ENCODE measurements at places on chromosomes 16 and 17.

DNA sequence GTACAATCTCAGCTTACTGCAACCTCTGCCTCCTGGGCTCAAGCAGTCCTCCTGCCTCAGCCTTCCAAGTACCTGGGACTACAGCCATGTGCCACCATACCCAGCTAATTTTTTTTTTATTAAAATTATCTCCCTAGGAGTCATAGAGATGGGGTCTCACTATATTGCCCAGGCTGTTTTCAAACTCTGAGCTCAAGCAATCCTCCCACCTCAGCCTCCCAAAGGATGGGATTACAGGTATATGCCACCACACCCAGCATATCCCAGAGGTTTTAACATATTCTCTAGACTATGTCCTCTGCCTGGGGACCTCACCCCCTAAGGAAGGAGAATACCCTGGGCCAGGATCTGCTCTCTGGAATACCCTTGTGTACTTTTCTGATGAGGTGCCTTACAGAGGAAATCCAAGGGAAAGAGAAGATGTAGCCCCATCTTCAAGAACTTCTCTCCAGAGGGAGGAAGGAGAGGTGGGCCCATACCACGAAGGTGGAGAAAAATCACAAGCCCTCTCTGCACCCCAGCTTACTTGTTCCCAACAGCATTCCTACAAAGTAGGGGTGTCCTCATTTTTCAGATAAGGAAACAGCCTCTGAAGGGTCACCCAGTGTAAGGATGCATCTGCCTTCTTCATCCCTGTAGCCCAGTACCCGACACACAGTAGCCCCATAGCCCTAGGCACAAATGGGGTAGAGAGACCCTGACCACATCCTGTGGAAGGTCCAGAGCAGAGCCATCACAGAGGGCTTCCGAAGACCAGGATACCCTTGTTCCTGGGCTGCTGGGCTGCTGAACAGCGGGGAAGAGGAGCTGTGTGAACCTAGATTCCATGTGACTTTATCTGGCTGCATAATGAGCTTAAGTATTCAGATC is 151.6 kb downstream of the SOCS1 start:
- no peak for DNase-seq

DNA sequence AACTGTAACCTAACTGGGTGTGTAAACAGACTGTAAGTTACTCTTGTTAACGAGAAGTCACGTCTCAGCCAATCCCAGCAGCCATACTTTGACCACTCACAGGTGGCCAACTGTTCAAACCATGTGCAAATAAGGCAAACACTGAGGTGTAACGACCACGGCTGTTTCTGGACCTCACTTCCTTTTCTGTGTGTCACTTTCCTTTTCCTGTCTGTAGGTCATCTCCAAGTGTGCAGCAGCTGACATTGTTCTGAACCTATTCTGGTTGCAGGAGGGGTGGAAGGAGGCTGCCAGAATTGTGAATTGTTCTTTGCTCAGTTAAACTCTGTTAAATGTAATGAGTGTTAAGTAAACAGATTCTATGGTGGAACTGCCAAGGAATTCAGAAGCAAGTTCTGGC is 627.4 kb downstream of the KCNJ2 start:
- no peak for DNase-seq

GRCh38 chr17:81050645-81051625 is 16.0 kb downstream of the BAIAP2 start:
- DNase-seq = no peak

DNA sequence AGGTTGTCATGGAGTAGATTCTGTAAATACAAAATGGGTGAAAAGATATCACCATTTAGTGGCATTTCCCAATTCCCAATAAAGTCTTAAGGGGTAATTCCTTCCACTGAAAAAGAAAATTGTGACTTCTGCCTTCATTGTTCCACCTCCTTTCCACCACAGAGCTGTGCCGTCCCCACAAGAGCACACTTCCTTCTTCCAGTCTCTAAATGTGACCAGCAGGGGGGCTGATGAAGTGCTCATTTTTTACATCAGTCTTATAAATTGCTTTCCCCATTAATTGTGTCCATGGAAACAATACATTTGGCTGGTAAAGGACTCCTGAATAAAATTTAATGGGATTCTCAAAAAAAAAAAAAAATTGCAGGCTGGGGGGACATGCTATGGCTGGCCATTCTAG is 260.8 kb upstream of the PSMD7 start:
- no peak for DNase-seq

DNA sequence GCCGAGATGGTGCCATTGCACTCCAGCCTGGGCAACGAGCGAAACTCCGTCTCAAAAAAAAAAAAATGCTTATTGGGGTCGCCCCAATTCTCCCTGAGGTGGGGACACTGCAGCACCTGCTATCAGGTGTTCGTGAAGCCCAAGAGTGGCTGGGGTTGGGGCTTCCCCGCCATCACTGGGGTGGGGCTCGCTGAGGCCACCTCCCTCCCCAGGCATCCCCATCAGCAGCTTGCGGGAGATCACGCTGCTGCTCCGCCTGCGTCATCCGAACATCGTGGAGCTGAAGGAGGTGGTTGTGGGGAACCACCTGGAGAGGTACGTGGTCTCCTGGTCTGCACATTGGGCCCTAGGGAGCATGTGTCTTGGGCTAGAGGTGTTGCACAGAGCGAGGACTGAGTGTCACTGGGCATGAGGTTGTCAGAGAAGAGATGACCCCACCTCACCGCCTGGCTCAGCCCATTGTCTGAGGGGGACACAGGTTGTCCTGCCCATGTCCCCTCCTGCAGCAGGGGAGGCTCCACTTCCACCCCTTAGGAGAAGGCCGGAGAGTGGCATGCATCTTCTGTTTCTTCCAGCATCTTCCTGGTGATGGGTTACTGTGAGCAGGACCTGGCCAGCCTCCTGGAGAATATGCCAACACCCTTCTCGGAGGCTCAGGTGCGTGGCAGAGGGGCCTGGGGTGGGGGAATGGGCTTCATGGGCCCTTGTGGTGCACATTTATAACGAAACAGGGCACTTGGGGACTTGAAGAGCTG is 4.9 kb downstream of the CDK10 start:
- no peak for DNase-seq

- no peak for DNase-seq
Observed at GRCh38 chr17:10059684-10060211, 138.7 kb downstream of the GAS7 start.

DNA sequence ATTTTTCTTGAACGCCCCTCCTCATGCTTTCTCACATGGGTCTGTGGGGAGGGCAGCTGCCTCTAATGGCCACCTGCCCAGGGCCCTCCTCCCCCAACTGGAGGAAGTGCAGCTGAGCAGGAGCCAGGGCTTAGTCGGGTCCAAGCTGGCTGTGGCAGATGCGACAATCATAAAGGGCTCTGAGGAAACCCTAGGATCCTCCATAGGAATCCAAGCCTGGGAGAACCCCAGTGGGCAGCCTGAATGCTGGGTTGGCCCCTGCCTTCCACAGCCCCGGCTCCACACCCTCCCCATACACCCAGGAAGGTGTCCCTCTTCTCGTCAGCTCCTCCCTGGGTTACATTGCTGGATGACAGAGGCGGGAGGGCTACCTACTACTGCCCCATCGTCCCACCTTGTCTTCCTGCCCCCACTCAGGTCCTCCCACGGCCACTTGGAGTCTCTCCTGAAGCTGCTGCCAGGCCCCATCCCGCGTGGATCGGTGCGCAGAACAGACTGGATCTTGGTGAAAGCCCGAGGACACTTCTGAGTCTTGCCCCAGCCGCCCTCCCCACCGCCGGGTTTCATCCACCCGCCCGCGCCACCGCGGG is 15.6 kb upstream of the CBFB start:
- DNase-seq = no peak

- DNase-seq = no peak
Observed at GRCh38 chr16:25027781-25028180, 12.6 kb upstream of the ARHGAP17 start.

- no peak for DNase-seq
Observed at GRCh38 chr17:50513495-50513894, 5.3 kb downstream of the MYCBPAP start.

DNA sequence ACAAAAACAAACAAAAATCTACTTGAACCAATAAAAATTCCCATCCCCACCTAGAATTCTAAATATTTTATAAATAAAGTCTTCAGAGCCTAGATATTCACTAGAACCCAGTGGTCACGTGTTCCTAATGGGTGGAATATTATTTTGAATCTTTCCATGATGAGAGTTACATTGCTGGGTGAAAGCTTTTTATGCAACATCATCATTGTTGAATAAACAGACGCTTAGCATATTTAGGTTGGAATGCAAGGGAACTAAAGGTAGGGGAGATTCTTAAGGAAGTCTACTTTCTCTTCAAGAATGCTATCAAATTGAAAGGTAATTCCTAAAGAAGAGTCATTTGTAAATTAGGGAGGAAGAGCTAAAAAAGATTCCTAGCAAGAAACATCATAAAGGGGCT is 723.1 kb downstream of the WWOX start:
- no peak for DNase-seq

- no peak for DNase-seq
Observed at GRCh38 chr16:69610356-69610755, 44.6 kb downstream of the NFAT5 start.

- DNase-seq = no peak
Observed at GRCh38 chr17:50129353-50129727, 620 bp downstream of the SAMD14 start.

GRCh38 chr17:36461330-36462110 is 25.0 kb upstream of the ZNHIT3 start:
- no peak for DNase-seq

DNA sequence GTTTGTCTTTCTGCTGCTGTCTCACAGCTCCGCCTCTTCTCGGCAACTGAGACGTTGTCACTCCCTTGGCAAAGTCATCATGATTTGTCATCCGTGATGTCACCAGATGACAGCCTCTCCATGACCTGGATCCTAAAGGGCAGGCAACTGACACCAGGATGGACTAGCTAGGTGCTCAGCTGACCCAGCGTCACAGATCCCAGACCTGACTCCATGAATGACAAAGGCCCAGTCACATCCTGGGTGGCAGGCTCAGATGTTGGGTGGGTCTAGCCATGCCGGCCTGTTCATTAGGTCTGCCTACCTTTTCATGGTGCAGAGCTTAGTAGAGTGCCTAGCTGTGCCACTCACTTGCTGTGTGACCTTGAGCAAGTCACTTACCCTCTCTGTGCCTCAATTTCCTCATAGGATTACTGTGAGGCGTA is 3.8 kb upstream of the TMEM238L start:
- DNase-seq = no peak

DNA sequence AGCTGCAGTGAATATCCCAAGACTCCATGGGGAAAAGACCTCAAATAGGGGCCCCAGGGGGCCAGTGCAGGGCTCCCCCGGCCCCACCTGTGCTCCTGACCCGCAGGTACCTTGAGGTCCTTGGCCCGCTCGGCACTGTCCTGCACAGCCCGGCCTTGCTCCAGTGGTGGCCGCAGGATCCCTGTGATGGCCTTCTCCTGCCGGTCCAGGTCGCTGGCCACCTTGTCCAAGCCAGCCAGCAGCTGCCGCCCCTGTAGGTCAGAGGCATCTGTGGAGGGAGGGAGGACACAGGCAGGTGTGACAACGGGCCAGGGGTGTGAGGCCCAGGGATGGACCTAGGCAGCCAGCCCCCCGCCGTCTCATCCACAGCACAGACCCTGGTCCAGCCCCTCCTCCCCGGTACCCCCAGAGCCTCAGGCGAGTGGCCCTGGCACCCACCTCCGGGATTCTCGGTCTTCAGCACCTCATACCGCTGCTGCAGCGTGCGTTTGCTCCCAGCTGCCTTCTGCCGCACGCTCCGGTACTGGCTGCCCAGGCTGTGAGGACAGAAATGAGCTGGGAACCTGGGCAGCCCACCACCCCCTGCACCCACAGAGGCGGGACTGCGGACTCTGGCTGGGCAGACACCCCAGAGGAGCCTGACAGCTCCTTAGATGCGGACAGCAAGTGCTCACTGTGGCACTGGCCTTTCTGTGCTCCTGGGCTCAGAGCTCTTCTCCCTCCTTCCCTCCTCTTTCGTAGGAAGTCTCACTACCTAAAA is 43.7 kb downstream of the PPL start:
- DNase-seq = no peak

- DNase-seq = no peak
Observed at GRCh38 chr16:31148281-31148728, 1.6 kb downstream of the PRSS36 start.

DNA sequence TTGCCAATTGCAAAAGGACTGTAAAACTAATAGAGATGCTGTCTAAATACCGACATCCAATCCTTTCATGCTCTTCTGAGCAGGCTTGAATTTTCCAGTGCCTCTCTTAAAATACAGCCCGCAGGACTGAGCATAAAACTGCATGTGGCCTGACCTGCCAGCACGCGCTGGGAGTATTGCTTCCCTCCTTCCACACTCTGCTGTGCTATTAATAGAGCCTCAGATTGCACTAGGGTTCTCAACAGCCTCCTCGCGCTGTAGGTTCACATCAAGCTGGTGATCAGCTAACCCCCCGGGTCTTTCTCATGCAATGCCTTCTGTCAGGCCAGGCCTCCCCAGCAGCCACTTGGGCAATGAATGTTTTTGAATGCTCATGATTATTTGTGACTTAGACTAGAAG is 14.2 kb upstream of the MSI2 start:
- DNase-seq = no peak

GRCh38 chr16:76748461-76749348 is 442.3 kb upstream of the MON1B start:
- no peak for DNase-seq

GRCh38 chr17:73182616-73183310 is 10.1 kb upstream of the COG1 start:
- DNase-seq = no peak

- no peak for DNase-seq
Observed at GRCh38 chr16:27492588-27492979, 57.1 kb downstream of the GTF3C1 start.

- no peak for DNase-seq
Observed at GRCh38 chr17:72710834-72711233, 381.7 kb downstream of the SLC39A11 start.

GRCh38 chr17:31806921-31807320 is 52.1 kb downstream of the COPRS start:
- DNase-seq = no peak

GRCh38 chr16:73063854-73064211 is 15.9 kb upstream of the ZFHX3 start:
- no peak for DNase-seq

- DNase-seq = no peak
Observed at GRCh38 chr17:8867361-8867981, at the start of gene PIK3R6. PIK3R6 (minus strand) TSS chr17:8867674; CDS start chr17:8849794, 17,880 bp downstream.

DNA sequence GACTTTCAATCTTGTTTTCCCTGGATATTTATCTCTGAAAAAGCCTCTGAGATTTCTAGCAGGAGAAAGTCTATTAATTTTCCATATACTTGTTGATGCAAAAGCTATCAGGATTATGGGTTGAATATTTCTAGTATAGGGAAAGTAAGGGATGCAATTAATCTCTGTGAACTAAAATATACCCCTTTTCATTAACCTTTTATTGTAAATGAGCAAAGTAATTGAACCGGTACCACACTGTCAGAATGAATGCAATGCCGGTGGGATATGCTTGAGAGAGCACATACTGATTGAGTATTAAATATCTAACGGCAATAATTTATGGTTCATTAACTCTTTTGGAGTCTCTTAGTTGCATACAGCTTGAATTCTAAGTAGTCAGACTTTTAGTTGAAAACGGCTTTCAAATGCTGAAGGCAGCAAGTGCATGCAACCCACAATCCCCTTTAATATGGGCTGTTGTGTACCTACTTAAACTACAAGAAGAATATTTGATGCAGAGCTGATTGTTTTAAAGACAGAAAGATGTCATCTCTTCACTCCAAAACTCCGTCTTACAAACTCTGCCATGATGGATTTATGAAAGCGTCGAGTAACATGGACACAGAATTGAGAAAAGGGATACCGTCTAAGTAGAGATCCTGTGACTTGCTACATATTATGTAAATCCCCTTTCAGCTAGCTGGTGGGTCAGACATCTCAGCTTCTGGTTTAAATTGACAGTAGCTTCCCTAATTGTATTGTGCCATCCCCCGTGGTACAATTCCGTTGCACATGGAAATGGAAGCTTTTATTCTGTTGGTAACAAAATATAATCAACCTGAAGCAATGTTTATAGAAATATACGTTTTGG is 141.3 kb upstream of the CDH8 start:
- DNase-seq = no peak

All from activated CD4-positive, CD25-positive, alpha-beta regulatory T cell (primary cell).